ENCODE measurements at places on chromosomes 11 and 22.

DNA sequence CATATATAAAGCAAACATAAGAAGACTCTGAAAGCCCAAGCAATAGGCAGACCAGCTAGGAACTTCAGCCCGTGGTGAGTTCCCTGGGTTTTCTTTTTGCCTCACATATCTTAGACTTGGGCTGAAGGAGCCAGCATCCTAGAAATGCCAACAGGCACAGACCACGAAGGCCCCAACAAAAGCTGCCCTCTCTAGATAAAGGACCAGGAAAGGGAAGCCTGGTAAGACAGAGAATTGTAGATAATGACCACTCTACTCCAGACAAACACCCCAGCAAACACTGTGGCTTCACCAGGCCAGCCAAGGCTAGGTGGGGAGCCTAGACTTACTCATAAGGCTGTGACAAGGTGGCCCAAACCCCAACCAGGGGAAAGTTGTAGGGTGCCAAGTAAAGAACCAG is 11.2 kb downstream of the GAL start:
- no peak for DNase-seq

- DNase-seq, result no peak
Observed at GRCh38 chr11:27237643-27238042, 125.4 kb downstream of the CCDC34 start.

GRCh38 chr11:14894657-14895598 is 2.9 kb upstream of the CYP2R1 start:
- DNase-seq, result no peak

- DNase-seq, result no peak
Observed at GRCh38 chr11:23769214-23769613, 727.6 kb upstream of the LUZP2 start.

DNA sequence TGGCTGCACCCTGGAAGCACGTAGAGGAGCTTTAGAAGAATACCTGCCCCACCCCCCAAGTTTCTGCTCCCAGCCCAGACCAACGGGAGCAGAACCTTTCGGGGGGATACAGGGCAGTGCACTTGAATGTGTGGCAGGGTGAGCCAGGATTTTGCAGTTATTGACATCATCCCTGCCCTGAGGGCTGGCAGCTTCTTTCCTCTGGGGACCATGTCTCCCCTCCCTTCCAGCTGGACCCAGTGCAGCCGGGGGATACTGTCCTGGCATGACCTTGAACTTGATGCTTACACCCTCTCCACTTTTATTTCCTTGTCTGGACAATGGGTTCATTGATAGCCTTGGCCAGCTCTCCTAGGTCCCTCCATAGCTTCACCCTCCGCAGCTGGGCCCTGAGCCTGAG is 4.1 kb upstream of the CABP7 start:
- no peak for DNase-seq

DNA sequence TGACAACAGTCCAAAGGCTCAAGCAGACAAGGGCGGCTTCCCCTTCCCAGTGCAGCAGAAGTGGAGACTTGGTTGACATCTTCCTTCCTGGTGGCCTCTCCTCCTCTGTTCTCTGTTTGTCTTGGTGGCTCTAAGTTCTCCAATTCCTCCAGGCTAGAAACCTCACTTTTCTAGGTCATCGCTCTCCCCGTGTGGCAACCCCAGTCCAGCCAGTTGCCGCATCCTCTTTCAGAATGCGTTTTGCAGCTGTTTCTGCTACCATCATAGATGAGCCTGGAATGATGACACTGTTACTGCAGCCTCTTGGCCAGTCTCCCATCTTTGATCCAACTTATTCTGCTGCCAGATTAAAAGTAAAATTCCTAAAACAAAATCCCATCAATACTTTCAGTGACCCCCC is 201.5 kb downstream of the TRIM29 start:
- DNase-seq, result no peak

DNA sequence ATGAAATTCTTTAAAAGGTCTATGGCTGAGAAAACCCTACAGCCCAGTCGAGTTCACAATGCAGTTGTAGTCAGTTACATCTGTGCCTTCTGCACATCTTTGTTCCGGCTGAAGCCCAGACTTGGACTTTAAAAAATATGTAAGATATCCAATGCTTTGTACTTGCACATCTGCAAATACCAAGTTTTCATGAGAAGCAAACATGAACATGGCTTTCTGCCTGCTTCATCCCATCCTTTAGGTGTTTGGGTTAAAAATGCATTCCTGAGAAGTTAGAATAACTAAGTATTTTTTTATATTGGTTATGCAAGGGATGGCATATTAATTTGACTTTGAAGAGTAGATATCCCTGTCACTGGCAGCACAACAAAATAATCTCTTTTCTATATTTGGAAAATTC is 528.4 kb downstream of the METTL15 start:
- DNase-seq, result no peak

DNA sequence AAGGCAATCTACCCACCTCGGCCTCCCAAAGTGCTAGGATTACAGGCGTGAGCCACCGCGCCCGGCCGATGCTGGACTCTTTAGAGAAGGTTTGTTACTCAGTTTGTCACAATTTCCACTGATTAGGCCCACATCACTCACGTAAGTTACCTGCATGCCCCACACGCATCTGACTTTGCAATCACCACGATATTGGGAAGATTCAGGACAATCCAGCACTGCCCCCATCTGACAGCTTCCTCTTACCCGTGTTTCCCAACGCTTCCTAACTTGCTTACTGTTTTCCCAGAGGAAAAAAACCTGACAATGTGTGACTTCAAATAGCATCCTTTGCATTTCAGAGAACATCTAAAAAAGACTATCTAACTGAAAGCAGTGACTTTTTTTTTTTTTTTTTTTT is 21.8 kb upstream of the EIF3M start:
- no peak for DNase-seq

DNA sequence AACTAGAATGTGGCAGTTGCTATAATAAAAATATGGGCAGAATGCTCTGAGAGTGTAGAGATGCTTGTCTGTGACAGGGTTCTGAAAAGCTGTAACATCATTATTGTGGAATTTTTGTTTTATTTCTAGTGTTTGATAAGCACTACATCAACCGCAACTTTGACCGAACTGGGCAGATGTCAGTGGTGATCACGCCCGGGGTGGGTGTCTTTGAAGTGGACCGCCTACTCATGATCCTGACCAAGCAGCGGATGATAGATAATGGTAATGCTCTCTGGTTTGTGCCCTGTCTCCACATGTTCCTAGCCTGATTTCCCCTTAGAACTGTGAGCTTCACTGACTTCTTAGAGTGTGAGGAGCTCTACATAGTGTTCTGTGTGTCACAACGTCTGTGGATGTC is 48.8 kb downstream of the DEPDC5 start:
- DNase-seq, result no peak

- DNase-seq, result no peak
Observed at GRCh38 chr11:121596195-121597155, 143.7 kb upstream of the SORL1-AS1 start.

- DNase-seq, result peak; percentile 5
Observed at GRCh38 chr11:31045335-31045734, 324.2 kb downstream of the DCDC1 start.

DNA sequence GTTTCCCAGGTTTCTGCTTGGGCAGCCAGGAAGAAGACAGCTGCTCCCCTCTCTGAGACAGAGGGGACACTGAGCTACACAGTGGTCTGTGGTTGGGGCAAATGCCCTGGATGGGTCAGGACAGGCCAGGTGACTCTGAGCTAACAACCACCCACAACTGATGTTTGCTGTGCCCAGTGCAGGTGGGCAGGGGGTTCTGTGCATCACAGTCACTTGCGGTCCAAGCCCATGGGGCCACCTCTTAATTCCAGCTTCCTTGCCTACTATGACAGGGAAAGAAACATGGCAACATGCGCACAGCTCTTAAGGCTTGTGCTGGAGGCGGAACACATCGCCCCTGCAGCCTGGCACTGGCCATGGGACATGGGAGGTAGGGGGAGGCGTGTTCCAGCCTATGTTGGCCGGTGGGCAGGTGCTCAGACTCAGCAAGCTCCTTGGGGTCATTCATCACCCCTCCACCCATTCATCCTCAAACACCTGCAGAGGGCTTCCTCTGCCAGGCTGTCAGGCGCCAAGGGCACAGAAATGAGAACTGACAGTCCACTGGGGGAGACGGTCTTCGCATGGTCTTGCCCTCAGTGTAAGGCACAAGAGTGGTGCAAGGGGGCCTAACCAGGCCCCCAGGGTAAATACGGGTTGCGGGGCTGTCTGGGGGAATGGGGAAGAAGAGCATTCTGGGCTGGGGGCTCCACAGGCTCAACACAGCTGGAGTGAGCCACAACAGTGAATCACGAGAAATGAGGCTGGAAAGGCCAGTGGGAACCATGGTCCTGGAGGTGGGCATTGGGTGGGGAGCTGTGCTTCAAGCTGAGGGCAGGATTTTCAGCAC is 55.6 kb downstream of the ARFGAP3 start:
- no peak for DNase-seq

- DNase-seq, result peak; percentile 41
Observed at GRCh38 chr11:81725701-81726100, 1008.0 kb downstream of the FAM181B start.

DNA sequence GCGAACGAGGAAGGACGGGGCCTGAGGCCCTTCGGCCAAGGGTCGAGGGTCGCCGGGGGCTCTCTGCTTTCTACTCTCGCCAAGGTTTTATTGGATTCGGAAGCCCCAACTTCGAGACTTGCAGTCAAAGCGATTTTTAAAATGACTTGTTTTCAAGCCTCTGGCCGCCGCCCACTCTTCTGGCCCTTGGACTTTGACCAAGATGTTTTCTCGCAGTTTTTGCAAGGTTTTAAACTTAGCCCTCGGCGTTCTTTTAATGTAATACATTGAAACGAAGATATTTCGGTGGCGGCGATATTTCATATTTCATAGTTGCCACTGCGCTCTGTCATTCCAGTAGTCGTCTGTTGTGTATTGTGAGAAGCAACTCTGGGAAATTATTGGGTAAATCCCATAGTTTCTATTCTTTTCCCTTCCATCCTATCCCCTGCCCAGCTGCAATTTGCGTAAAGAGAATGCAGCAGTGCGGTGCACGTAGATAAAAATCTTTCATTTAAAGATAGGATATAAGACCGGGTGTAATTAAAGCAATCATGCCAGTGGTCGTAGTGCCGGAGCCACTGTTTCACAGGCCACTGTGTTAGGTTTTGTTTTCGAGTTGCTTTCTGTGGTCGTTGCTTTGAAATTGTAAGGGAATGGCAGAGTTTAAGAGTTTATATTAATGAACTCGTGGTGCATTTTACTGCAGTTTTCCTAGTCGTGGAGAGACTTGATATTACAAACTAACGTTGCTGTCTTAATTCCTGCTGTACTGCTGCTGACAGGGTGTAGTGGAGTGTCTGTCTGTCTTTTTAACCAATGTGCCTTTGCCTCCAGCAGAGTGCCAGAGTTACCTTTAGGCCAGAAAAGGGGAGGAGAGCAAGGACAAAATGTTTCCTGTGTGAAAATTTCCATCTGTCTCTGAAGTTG is 702 bp downstream of the BIRC2 start:
- peak; percentile 48 for DNase-seq

- peak; percentile 85 for DNase-seq
Observed at GRCh38 chr11:130726234-130727037, 189.8 kb downstream of the SNX19 start.

DNA sequence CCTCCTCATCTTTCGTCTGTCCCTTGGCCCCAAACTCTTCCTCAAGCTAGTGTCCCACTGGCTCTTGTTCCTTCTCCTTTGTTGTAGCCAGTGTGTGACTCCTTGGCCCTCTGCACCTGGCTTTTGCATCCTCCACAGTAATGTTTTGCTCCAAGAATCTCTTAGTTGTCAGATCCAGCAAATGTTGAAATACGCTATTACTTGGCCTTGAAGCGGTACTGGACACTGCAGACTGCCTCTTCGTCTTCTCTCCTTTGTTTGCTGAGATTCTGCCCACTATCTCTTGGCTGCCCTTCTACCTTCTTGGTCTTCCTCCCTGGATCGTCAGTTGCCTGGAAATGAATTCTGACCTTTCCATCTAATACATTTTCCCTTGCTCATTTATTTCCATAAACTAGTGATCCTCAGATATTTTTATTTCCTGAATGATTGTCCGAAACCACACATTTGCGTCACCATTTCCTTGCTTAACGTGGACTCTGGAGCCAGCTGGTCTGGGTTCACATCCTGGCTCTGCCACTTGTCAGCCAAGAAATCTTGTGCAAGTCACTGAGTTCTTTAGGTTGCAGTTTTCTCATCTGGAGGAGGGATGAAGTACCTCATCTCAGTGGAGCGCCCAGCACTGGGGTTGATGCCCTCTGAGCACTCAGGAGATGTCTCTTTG is 113.6 kb downstream of the LDLRAD3 start:
- no peak for DNase-seq

- no peak for DNase-seq
Observed at GRCh38 chr11:74699615-74700396, 31.4 kb downstream of the CHRDL2 start.

DNA sequence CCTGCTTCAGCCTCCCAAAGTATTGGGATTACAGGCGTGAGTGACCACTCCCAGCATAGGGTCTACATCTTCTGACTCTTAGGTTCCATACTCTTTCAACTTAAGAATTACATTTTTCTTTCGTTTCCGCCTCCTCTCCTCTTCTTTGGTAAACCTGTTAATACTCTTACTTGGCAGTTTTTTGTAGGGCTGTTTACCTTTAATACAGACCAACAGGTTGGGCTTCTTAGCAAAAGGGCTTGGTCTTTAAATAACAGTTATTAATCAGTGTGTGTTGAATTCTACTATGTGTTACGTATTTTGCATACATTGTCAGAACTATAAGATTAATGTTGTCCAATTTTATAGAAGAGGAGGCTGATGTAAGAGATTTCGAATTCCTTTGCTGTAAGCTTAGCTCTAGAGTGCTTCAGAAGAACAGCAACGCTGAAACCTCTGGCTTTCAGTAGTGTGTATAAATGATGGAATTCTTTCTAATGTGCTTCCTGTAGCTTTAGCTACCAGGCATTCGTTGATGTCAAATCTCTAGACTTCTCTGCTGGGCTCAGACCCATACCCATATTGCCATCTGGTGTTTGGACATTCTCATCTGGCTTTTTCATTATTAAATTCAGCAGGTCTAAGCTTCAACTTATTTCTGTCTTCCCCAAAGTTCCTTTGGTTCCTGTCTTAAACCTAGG is 3.1 kb downstream of the FDX1 start:
- peak; percentile 28 for DNase-seq

DNA sequence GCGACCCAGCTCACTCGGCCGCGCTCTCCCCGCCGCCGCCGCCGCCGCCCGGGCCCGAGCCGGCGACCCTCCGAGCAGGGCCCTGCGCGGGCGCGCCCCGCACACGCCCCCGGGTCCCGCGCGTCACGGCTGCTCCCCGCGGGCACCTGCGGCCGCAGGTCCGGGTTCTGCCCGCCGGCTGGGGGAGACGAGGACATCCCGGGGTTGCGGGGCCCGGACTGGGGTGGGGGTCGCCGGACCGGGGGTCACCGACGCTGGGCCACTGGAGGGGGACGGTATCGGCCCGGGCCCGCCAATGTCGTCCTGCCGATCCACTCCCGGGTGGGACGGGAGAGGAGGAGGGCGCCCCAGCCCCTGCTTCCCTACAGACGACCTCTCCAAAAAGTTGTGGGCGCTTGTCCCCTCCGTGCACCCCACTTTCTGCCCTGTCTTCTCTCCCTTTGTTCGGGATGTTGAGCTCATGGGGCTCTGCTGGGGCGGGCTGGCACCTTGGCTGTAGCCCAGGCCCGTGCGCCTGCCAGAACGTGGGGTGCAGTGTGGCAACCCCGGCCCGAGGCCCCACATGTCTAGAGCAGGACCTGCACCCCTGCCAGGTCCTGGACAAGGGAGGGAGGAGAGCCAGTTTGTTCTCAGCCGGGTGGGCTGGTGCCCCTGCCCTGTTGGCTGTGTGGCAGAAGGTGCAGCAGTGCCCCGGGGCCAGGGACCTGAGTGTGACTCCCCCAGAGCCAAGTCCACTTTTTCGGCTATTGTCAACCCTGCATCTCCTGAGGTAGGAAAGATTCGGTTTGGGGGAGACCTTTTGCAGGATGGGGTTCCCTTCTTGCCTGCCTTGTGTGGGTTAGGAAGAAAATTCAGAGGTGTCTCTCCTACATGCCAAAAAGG is 40.2 kb upstream of the CELSR1 start:
- no peak for DNase-seq

- peak; percentile 94 for DNase-seq
Observed at GRCh38 chr11:120306519-120307242, 18.4 kb upstream of the TLCD5 start.
